ENCODE measurements at places on chromosomes 12 and 14. TPM values are rescaled to one million over a fixed set of nuclear protein-coding genes. Genes with fewer than 3 reads are reported as not detected.
A peak's percentile ranks its signal among the peaks of the same experiment; 100 is the strongest.

Gene KERA
- total RNA-seq: not detected

Gene RNASE2
- total RNA-seq: not detected

Gene LTBR
- total RNA-seq: 25.7 TPM

Gene CATSPERB
- not detected for total RNA-seq

Gene BHLHE41
- 4.8 TPM for total RNA-seq

Gene YY1
- 89.3 TPM for total RNA-seq

Gene TMEM229B
- 0.28 TPM for total RNA-seq

Gene ZNF384
- 88.8 TPM for total RNA-seq

Gene ZC2HC1C
- total RNA-seq: 1.0 TPM

Gene GNG2
- 19.3 TPM for total RNA-seq

Gene ALX1
- total RNA-seq: 11.0 TPM

Gene GZMH
- not detected for total RNA-seq

GRCh38 chr12:52407918-52408317, 1.8 kb upstream of the KRT82 start:
- DNase-seq: no peak

DNA sequence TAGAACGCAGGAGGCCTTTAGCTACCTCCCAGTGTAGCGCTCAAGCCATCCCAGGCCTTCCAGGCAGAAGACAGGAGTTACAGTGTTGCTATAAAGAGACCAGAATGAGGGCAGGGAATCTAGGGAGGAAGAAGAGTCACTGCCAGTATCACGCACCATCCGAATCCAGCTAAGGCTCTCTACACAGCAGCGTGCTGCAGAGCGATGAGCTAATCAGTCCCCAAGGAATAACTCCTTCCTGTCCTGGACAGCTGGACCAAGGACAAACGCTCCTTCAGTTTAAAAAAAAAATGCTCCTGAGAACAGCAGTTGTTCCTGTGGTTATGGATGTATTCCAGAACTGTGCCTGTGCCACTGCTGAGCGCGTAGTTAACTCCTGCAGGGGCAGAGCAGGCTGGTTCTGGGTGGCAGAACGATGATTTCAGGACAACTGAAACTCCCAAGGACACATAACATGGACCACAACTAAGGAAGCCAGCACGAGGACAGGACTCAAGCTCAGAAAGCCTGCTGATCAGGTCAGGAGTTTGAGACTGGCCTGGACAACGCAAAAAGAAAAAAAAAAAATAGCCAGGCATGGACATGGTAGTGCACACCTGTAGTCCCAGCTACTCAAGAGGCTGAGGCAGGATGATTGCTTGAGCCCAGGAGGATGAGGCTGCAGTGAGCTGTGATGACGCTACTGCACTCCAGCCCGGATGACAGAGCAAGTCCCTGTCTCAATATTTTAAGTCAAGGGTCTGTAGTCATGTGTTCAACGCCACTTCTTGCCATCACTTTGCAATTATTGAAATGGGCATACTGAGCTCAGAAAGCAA, 2.6 kb downstream of the IFFO1 start:
- peak; percentile 74 for DNase-seq

- peak; percentile 11 for DNase-seq
Measured at GRCh38 chr12:123807670-123808069, 45.6 kb downstream of the DNAH10 start.

GRCh38 chr12:87809916-87810315, 219.3 kb downstream of the C12orf50 start:
- DNase-seq: no peak

DNA sequence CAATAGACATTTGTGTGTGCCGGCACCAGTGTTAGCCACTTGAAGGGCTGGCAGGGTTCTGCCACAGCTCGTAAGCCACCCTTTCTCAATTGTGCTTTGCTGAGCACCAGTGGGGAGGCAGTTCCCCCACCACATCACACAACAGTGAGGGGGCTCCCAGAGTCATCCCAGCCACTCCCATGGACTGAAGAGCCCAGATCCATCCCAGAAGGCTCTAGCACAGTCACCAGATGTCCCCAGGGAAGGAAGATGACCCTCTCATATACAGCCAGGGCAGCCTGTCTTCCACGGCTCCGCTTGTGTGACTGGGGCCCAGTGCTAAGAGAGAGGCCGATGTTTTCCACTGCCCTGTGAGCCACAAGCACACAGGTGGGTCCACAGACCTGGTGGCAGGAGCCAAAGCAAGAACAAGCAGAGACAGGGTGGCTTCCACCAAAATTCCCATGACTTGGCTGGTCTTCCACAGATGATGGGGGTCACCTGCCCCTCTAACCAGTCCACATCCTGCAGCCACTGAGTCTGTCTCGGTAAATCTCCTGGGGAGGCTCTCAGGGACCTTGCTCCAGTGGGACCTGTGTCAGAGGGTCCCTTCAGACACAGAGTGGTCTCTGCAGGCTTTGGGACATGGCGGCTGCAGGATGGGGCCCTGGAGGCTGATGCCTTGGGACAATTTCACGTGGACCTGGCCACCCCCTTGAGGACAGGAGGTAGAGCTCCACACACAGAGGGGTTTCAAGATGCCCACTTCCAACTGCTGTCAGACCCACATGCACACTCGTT, 71.9 kb upstream of the DDX11 start:
- no peak for DNase-seq

GRCh38 chr12:120007272-120007671, 18.2 kb downstream of the BICDL1 start:
- DNase-seq: no peak

DNA sequence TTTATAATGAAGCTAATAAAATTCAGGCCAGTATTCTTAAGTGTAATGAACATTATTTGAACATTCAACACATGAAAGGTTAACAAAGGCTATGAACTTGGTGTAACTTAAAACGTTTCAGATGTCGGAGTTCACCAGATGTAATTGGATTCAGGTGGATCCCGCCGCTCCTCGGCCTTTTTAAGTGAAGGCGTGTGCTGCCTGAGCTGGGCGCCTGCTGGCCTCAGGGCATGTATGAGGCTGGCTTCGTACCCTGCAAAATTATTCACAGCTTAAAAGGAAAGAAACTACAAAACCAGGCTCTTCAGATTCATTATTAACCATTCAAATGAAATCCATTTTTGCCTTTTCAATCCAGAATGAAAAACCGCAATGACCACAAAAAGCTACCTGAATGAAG, 69.9 kb downstream of the WIF1 start:
- no peak for DNase-seq

DNA sequence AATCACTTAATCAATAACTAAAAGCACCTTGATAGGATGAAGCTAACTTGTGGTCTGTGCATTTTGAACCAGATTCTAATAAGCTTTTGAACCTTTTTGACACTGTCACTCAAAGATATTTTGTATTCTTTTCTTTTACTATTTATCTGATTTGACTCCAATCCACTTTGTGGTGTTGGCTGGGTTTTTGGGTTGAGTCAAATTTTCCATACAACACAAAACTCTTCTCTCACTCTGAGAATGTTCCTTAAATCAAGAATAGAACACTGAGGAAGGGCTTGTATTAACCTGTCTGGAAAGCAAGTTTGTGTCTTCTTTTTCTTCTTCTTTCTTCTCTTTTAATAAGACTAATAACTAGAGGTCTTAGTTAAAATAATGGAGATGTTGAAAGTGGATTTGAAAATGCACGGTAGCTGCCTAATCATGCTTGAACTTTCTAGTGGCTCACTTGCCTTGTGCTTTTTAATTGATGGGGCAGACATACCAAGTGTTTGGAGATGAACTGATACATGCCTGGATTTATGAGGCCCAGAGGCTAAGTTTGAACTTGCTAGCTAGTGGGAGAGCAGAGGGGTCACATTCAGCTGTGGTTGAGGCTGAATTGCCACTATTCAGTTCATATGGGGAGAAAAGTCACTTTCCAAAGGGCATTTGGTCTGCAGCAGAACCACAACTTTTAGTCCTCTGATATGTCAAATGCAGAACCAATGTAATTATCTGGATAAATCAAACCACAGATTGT, 93.5 kb upstream of the PTHLH start:
- DNase-seq: no peak

DNA sequence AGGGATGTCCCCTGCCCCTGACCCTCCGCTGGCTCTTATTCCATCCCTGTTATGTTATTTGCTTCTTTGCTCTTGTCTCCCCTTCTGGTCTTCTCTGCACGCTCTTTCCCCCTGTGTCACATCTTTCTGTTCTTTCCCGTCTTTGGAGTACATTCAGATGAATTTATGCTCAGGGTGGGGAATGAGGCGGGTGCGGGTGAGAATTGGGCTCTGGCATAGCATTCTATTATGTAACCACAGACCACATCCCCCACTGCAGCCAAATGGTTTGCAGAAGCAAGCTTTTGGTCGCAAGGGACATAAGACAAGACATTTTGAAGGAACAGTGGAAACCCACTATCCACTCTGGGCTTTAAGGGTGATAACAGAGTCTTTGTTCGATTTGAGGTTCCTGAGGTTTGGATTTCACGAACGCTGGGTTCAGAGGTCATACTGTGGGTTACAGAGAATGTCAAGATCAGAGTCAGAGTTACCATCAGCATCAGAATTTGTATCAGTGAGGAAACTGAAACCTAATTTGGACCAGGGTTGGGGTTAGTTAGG, 3.8 kb downstream of the ENDOU start:
- no peak for DNase-seq

- no peak for DNase-seq
Measured at GRCh38 chr12:27824126-27824842, 44.2 kb upstream of the MANSC4 start.

DNA sequence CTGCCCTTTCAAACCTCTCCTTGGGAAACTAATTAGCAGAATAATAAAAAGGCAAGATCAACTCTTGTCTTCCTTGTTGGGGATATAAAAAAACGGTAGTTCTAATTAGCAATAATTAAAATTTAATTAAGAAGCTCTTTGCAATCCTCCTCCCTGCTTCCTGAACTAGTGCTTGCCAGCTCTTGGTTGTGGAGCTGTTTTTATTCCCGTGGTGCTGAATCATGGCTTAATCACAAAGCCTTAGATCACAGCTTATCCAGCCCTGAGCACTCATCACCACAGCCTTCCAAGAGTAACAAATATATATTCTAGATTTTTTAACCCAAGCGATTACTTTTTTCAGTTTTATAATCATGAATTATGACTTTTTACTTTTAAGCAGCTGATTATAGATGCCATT, 63.2 kb upstream of the INSM2 start:
- peak; percentile 26 for DNase-seq

- DNase-seq: no peak
Measured at GRCh38 chr12:51071663-51072062, 11.7 kb downstream of the CSRNP2 start.

DNA sequence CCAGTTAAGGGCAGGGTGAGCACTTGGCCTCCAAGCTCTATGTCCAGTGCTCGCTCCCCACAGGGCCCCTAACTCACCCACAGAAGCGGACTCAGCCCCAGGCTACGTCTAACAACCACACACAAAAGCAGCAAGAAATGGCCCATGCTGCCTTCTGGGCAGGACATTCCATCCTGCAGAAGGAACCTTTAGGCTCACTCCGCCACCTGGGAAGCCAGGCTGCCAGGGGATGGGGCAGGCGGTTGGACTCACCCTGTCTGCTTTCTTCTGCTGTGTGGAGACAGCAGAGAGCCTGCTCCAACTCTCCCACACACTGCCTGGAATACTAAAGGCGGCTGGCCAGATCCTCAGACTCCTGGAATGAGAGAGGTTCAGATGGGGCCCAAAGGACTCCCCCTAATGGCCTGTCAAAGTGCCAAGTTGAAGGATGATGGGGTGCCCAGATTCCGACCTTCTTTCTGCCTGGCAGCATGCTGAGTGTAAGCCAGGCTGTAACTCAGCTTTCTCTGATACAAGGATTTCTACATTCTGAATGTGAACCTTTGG, 27.7 kb upstream of the BLTP3B start:
- no peak for DNase-seq

DNA sequence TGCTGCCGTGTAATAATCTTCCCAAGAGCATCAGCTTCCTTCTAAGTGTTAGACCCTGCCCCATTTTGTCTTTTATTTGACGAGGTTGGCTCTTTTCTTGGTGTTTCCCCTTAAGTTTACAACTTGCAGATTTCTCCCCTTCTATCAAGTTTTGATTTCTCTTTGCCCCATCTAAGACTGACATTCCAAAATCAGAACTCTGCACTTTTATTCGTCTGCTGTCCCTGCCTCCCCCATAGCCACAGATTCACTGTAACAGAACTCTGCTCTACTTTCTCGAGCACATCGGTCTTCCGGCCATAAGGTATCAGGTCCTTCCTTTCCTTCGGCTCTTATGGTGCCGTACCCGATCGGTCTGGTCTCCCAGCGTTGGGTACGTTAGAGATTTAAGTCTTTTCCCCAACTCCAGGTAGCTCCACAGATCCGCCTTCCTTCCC, 563 bp downstream of the DCP1B start:
- DNase-seq: no peak

DNA sequence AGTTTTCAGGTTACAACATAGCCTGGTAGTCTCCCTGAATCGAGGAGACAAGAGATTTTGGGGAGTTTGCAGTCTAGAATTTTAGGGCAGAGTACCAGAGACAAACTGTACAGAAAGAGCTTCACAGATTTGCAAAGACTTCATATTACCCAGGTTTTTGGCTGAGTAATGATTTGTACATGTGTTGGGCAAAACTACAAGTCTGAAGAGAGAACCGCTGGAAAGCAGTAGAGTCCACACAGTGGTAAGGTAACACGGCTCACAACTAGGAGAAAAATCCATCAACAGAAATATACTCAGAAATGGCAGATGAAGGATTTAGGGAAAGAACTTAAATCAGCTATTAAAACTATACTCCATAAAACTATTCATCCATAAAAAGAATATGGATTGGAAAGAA, 25.7 kb downstream of the FBXO33 start:
- no peak for DNase-seq

- DNase-seq: no peak
Measured at GRCh38 chr12:104677441-104678089, 220.8 kb downstream of the CHST11 start.

DNA sequence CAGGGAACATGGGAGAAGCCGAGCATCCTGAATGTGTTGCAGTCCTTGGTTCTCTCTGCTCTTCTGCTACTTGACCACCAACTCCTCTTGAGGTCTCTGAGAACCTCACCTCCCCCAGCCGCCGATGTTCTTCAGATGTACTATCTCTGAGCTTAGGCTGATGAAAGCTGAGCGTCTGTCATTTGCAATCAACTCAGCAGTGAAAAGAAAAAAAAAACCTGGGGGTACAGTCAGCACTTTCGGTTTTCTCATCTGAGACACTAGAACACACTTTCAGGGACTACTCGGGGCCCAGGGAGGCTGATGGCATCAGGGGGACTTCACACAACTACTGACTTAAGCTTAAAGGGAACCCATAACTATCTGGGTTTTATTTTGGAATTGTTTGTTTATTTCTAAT, 9.6 kb upstream of the FLVCR2 start:
- DNase-seq: no peak

All from A673 (cell line).